ENCODE measurements at places on chromosomes 12 and 14.

GRCh38 chr12:113445544-113446171, 23.5 kb downstream of the SDSL start:
- DNase-seq, result no peak

DNA sequence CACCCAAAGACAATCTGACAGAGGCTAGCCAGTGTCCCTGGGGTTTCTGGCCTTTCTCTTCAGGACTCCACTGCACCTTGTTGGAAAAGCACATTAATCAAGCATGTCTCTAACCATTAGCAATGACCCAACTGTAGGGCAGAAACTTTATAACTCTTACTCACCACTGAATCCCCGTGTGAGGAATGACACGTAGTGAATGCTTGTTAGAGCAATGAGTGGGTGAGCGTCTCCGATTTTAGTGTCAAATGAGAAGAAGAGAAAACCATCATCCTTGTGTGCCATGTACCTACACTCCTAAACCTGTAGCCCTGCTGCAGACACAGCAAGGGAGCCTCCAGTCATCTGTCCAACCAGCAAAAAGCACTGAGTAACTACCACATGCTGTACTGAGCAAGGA, 56.5 kb upstream of the GPR68 start:
- no peak for DNase-seq

- DNase-seq, result no peak
These were observed 23.8 kb upstream of the PLD4 start for GRCh38 chr14:104900639-104901512.

- no peak for DNase-seq
These were observed 91.1 kb downstream of the PLXNC1 start for GRCh38 chr12:94239332-94239993.

GRCh38 chr12:91695964-91696363, 449.7 kb downstream of the BTG1 start:
- no peak for DNase-seq

GRCh38 chr14:74824997-74825396, 50.9 kb downstream of the PROX2 start:
- no peak for DNase-seq
